Endothelial cell of umbilical vein (primary cell): ENCODE measurements at places on chromosomes 12 and 14. TPM values are rescaled to one million over a fixed set of nuclear protein-coding genes. Genes with fewer than 3 reads are reported as not detected.

GRCh38 chr12:44511289-44511688, 364.8 kb downstream of the NELL2 start:
- no peak overlapping the region for H3K27ac ChIP-seq
- no peak for DNase-seq
- no peaks in the 10 kb centered on the region for H3K4me1 ChIP-seq
- no peaks in the 10 kb centered on the region for H3K36me3 ChIP-seq
- no peak overlapping the region for H3K4me3 ChIP-seq
- no peaks in the 10 kb centered on the region for H3K27me3 ChIP-seq

Gene RNF212B
- total RNA-seq, result not detected in 2 replicates

DNA sequence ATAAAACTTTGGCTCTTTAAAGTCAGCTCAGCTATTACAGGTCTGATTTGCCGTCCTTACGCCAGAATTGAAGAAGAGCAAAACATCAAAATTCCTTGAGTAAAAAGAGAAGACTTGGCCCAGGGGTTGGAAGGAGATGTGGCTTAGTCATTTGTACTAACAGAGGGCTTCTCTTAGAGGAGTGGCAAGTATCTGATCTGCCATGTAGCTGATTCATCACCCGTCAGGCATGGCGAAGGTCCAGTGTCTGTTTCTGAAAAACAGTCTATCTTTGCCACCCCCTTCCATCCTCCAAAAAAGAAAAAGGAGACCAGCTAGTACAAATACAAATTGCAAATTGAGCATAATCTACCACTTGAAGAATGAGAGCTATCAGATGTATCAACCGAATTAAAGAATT, 91.9 kb downstream of the RAD52 start:
- no peaks in the 10 kb centered on the region for H3K4me1 ChIP-seq
- no peak overlapping the region for H3K27ac ChIP-seq
- no peak for DNase-seq
- H3K36me3 ChIP-seq, result peaks cover 10% of the 10 kb centered on the region

DNA sequence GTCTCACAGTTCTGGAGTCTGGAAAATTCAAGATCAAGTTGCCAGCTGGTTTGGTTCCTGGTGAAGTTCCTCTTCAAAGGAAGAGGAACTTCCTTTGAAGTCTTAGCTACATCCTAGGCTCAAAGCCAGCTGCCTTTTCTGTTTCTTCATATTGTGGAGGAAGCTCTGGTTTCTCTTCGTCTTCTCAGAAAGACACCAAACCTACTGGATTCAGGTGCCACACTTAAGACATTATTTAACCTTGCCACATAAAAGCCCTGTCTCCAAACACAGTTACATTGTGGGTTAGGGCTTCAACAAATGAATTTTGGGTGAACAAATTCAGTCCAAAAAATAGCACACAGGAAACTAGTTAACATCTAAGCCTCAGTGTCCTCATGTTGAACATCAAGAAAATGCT, 1019.8 kb downstream of the GALC start:
- no peak for DNase-seq
- no peak overlapping the region for H3K27ac ChIP-seq
- no peak overlapping the region for H3K4me3 ChIP-seq
- no peaks in the 10 kb centered on the region for H3K36me3 ChIP-seq
- no peaks in the 10 kb centered on the region for H3K27me3 ChIP-seq
- H3K4me1 ChIP-seq, result no peaks in the 10 kb centered on the region

- no peaks in the 10 kb centered on the region for H3K36me3 ChIP-seq
- no peaks in the 10 kb centered on the region for H3K27me3 ChIP-seq
- H3K4me3 ChIP-seq, result no peak overlapping the region
- no peaks in the 10 kb centered on the region for H3K4me1 ChIP-seq
These were observed 74.4 kb downstream of the MGST1 start for GRCh38 chr12:16421806-16422205.

GRCh38 chr12:57124261-57124877, 3.9 kb upstream of the LRP1 start:
- no peak overlapping the region for H3K27ac ChIP-seq
- peaks cover 4% of the 10 kb centered on the region for H3K4me1 ChIP-seq
- peaks cover 17% of the 10 kb centered on the region for H3K27me3 ChIP-seq

Gene ANHX
- total RNA-seq, result not detected in 2 replicates
